ENCODE measurements at places on chromosomes 5 and 9.

DNA sequence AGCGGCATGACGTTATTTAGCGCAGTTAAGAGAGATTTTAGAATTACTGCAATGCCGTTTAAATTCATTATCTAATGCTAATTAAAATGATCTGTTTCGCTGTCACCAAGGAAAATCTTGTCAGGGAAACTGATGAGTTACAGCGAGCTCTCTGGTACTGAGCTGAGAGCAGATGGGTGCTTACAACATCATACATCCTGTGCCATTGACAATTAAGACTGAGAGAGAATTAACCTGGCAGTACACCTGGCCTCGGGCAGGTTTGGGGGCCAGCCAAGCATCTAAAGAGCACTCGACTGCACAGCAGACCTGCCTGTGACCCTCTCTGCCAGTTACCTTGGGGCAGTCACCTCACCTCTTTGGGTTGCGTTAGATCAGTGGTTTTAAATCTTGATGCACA, 55.0 kb downstream of the PUM3 start:
- DNase-seq: no peak

DNA sequence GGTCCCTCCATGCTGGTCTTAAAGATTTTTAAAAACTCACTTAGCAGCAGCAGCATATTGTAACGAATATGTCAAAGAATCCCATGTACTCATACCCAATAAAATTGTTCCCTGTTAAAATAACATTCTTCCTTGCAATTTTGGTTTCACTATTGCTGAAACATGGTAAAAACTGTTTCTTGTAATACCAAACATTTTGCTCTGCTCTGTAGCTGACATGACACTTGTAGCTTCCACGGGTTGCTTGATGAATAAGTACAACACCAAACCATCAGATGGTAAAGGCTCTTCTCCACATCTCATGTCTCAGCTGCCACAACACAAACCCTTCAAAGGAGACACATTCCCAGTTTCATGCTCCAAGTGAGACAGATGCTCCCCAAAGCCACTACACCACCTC, 180.7 kb upstream of the PTGER4 start:
- DNase-seq: no peak

- no peak for DNase-seq
These were observed 215.6 kb downstream of the KIF4B start for GRCh38 chr5:155229135-155229534.

DNA sequence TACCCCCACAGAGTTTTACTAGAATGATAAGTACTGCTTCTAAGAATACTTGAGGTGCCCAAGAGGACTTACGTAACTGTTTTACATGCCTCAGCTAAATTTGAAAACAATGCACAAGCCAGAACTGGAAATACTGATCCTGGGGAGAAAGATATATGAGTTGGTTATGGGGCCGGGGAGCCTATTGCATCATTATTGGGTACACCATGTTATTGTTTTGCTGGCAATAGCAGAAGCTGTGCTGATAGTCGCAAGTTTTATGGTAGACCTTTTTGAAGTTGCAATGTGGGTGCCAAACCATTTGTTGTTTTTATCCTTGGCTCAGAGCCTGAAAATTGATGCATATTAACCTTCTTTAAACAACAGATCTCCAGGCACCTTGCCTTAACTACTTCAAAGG, 108.4 kb upstream of the DHFR start:
- DNase-seq: no peak

- DNase-seq: no peak
These were observed 35.0 kb downstream of the TMOD1 start for GRCh38 chr9:97536480-97536879.

GRCh38 chr5:161287436-161287835, 259.1 kb downstream of the GABRB2 start:
- DNase-seq: no peak

- no peak for DNase-seq
These were observed 93.8 kb downstream of the GABBR2 start for GRCh38 chr9:98614941-98615340.

- no peak for DNase-seq
These were observed 349.6 kb upstream of the IRX2 start for GRCh38 chr5:3100921-3101551.

DNA sequence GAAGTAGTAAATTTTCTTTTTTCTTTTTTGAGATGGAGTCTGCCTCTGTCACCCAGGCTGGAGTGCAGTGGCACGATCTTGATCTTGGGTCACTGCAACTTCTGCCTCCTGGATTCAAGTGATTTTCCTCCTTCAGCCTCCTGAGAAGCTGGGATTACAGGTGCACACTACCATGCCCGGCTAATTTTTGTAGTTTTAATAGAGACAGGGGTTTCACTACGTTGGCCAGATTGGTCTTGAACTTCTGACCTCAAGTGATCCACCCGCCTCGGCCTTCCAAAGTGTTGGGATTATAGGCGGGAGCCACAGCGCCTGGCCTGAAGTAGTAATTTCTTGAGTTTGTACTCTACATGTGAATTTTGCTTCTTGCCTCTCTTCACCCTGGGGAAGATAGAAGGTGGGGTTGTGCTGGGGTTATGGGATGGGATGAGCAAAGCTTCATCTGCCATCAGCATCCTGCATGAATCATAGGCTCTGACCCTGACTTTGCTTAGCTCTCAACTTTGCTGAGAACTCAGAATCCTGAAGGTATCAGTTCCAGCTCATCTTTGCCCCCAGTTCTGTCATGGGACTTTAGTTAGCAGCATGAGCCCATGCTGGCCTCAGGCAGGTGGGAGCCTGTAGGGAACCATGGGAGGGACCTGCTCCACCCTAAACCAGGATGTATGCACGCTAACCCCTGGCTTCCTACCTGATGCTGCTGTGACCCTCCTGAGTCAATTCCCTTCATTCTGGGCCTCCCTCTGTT, 9.3 kb upstream of the CCL21 start:
- DNase-seq: no peak

GRCh38 chr5:13045897-13046551, 898.5 kb downstream of the DNAH5 start:
- no peak for DNase-seq

GRCh38 chr5:61817472-61818326, 485.6 kb downstream of the ZSWIM6 start:
- peak; percentile 30 for DNase-seq

- no peak for DNase-seq
These were observed 454.3 kb downstream of the KDM4C start for GRCh38 chr9:7212101-7212500.

DNA sequence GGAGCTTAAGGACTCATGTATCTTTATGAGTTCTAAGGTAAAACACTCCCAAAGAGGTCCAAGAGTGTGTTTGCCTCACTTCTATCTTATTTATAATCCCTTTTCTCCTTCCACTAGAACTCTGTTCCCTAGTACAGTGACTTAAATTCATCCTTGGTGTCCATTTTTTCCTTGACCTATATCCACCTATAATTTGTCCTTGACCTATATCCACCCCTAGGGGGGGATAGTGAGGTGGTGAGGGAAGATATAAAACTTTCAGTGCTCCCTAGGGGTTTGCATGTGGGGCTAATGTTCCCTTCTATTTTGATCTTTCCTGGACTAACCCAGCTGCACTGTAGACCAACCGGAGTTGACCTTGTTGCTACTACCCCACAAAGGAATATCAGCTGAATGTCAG, 83.5 kb upstream of the GNAQ start:
- DNase-seq: no peak

- peak; percentile 19 for DNase-seq
These were observed 1.5 kb upstream of the DEPDC1B start for GRCh38 chr5:60701321-60701968.

GRCh38 chr9:14219850-14220249, 94.1 kb downstream of the NFIB start:
- DNase-seq: no peak

- DNase-seq: no peak
These were observed 136.7 kb upstream of the MOCS2 start for GRCh38 chr5:53246042-53246836.

- DNase-seq: no peak
These were observed 167.7 kb downstream of the TARS1 start for GRCh38 chr5:33608344-33609041.

- peak; percentile 23 for DNase-seq
These were observed 38.6 kb downstream of the GRAMD2B start for GRCh38 chr5:126461838-126462237.

DNA sequence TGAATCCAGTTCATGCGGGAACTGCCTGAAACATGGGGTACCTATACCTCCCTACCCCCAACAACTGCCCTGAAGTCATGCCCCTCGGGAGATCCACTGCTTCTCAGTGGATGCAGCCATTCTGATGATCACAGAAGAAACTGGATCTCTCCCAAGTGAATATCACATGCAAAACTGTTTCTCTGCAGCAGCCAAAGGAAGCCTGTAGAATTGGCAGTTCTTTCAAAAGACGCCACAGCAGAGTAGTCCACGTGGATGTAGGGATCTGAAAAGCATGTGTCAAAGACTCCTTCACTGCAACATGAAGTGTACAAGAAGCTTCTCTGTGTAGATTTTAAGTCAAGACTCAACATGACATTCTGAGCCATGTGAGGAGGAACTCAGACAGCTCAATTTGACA, 286.7 kb downstream of the NR3C1 start:
- DNase-seq: no peak

- DNase-seq: no peak
These were observed 27.6 kb upstream of the LTC4S start for GRCh38 chr5:179766021-179766725.

- no peak for DNase-seq
These were observed 58.2 kb downstream of the EHMT1 start for GRCh38 chr9:137676998-137677397.

DNA sequence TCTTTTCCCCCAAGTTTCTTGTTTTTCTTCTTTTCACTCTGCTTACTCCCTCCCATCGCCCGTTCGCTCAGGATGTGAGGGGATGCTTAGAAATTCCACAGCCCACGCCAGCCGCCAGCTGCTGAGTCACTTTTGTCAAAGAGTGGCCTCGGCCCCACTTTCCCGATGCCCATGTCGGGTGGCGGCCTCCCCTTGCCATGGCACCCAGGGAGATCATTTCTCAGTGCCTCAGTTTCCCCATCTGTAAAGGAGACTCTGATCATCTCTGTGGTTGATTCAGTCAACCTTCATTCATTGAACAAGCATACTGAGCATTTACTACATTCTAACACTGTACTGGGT, 353 bp upstream of the PDGFRB start:
- DNase-seq: no peak

DNA sequence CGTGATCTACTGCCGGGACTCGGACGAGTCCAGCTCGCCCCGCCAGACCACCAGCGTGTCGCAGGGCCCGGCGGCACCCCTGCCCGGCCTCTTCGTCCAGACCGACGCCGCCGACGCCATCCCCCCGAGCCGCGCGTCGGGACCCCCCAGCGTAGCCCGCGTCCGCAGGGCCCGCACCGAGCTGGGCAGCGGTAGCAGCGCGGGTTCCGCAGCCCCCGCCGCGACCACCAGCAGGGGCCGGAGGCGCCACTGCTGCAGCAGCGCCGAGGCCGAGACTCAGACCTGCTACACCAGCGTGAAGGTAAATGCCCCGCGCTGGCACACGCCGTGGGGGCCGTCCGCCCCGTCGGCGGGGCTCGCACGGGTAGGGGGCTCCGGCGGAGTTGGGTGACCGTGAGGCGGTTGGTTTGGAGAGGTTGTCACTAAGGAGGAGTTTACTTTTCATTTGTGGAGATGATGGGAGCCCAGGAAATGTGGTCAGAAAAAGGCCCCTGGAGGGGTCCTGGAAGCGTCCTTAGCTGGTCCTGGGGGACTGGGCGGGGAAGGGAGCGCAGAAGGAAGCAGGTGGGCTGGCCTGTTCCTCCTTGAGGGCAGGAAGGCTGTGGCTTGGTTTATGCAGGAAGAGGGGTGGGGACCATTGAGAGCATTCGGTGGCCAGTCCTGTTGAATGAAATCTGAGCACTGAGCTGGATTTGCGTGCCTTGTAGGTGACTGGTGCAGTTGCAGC, 647 bp downstream of the PDE8B start:
- peak; percentile 65 for DNase-seq

DNA sequence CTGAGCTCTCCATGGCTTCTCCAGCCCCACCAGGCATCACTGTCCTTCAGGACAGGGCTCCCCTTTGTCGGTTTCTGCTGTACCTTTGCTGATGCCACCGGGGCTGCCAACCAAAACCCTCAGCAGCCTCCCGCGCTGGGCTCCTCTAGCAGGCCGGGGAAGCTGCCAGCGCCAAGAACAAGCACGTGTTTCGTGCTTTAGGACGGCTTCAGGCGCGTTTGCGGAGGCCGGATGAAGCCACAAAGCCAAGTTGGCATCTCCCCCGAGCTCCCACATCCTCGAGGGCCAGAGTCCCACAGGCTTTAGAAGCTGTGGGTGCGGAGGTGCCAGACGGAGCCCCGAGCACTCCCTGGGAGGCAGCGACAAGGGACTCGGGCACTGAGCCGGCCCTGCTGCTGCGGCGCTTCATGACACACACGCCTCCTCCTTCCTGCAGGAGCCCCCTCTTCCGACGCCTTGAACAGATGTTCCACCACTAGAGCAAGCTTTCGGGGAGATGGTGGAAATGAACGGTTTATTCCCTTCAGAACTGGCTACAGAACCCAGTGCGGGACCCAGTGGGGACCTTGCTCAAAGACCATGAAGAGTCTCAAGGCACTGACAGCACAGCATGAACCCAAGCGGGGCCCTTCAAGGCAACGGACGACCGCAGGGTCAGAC, 36.7 kb downstream of the SARDH start:
- DNase-seq: peak; percentile 15

DNA sequence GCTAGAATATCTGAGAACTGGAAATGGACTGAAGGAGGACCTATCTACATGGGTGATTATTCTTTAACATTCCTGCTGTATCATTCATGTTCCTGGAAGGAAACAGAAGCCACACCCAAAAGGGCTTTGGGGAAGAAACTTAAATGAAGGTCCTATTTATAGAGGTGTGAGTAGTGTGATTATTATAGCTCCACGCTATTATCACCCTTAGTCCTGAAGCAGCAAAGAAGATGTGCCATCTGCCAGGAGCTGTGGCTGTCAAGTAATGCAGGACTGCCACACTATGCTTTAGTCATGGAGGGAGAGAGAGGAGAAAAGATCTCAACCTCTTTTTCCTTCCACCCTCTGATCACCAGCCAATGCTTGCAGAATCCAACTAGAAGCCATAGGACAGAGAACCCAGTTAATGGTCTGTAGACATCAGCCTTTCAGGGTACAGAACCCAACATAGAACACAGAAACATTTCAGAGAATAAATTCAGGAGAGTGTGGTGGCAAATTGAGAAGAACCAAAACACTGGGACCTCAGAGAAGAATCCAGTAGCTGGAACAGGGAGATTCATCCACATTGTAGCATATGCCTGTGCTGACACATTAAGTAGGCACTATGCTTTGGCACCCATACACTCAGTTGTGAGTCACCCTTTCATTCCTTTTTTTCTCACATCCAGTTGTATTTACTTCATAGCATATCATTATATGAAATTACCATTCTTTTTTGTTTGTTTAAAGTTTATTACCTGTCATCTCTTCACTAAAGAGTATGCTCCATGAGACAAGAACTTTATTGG, 21.0 kb upstream of the RNF180 start:
- DNase-seq: no peak

GRCh38 chr5:87254035-87254434, 13.6 kb upstream of the RASA1 start:
- no peak for DNase-seq

All from right kidney (tissue), 9 donors.